ENCODE measurements at places on chromosomes 16 and 17. TPM values are rescaled to one million over a fixed set of nuclear protein-coding genes. Genes with fewer than 3 reads are reported as not detected.

GRCh38 chr16:88785106-88785924 lies at the start of gene PIEZO1:
Gene PIEZO1 (minus strand): TSS chr16:88785220. CDS start chr16:88784964, 256 bp downstream.
- no peak for DNase-seq

DNA sequence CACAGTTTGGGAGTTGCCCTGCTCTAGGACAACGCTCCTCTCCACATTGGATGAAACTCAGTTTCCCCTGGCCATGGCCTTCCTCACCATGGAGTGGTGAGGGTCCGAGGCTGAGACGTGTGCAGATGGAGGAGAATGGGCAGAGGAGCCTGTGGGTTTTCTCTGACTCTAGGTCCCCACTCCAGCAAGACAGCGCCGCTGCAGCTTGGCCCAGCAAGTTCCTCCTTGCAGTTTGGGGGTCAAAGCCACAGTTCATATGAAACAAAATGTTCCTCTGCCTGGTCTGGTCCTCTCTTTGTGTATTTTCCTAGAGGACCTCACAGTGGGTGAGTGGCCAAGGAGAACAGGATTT lies 2.3 kb downstream of the C16orf54 start:
- no peak for DNase-seq

GRCh38 chr17:2140683-2141082 lies 85.8 kb downstream of the HIC1 start:
- DNase-seq = no peak

DNA sequence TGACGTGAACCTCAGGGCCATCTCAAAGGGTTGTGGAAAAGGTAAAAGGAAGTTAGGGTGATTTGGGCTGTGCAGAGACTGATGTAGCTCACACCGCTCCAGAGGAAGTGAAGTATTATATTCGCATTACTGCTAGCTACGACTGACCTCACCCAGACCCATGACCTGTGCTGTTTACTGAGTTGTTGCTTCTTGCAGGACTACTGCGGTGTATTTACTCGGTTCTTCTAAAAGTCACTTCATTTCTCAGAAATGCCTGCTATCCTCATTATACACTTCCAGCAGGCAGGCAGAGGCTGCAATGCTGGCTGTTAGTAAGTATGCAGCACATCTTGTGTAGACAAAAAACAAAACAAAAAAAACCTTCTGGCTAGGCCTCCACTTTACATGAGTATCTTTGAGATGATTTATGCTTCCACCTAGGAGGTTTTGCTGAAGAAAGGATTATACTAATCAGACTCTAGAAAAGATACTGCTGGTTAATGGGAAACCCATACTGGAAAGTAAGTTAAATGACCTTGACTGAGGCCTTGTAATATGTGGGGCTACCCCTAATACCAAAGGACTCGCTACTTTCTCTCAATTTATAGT lies 76.0 kb downstream of the CREBBP start:
- DNase-seq = no peak

The C1QL1 gene
- total RNA-seq = 1.4 TPM

- DNase-seq = no peak
Observed at GRCh38 chr17:31508288-31509094, 117.0 kb downstream of the RAB11FIP4 start.

The KRT40 gene
- not detected for total RNA-seq

DNA sequence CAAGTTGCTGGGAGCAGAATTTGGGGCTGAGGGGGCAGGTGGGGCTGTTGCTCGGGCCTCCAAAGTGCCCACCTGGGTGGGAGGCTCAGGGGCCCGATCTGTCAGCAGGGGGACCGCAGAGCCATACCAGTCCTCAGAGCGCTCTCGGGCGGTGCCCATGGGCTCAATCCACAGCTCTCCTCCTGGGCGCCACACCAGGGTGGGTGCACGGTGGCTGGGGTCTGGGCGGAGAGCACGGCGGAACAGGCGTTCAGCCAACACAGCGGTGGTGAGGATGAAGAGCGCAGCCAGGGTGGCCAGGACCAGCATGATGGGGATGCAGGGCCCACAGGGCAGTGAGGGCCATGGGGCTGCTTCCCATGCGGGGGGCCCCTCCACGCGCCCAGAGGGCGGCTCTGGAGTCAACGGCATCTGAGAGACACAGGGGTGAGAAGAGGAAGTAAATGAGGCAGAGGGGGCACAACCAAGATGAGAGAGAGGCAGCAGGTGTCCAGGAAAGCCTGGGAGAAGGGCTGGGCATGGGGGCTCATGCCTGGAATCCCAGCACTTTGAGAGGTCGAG lies 1.2 kb downstream of the C16orf54 start:
- DNase-seq = no peak

- no peak for DNase-seq
Observed at GRCh38 chr16:88936008-88936555, 40.9 kb downstream of the CBFA2T3 start.

The CMTM2 gene
- not detected for total RNA-seq

DNA sequence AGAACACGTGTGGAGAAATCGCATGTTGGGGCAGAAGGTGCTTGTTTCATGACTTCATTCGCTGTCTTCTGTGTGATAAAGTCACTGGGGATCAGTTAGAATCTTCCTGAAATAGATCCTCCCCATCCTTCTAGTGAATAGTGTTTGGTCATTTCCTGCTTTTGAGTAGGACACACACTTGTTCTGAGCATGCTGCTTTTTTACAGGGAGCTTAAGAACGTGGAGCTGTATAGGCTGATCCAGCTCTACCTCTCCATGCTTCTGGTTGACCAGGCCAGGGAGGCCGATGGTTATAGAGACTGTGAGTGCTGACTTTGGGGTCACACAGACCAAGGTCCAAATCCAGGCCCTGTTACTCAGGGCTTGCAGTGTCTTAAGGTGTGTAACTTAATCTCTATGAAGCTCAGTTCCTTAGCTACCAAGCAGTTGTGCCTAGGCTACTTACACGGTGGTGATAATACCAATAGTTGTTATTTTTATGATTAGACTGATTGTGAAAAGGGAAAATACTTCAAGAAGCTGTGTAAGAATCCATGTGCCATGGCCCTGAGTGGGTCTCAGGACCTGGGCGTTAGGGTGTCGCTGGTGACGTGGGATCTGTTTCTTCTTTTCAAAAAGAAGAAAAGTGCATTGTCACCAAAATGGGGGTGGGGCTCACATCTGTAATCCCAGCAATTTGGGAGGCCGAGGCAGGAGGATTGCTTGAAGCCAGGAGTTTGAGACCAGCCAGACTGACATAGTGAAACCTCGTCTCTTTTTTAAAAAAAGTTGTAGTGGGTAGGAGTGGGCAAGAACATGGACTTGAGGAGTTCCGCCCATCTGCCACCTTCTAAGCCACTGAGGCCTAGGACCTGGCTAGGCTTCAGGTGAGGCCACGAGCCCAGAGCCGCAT lies 64.1 kb upstream of the LGALS9 start:
- no peak for DNase-seq

The CDH13 gene
- total RNA-seq = 189 TPM

The LPO gene
- total RNA-seq = 0.06 TPM

All from lower leg skin (tissue), 4 donors.